ENCODE measurements at places on chromosomes 7 and 10.

DNA sequence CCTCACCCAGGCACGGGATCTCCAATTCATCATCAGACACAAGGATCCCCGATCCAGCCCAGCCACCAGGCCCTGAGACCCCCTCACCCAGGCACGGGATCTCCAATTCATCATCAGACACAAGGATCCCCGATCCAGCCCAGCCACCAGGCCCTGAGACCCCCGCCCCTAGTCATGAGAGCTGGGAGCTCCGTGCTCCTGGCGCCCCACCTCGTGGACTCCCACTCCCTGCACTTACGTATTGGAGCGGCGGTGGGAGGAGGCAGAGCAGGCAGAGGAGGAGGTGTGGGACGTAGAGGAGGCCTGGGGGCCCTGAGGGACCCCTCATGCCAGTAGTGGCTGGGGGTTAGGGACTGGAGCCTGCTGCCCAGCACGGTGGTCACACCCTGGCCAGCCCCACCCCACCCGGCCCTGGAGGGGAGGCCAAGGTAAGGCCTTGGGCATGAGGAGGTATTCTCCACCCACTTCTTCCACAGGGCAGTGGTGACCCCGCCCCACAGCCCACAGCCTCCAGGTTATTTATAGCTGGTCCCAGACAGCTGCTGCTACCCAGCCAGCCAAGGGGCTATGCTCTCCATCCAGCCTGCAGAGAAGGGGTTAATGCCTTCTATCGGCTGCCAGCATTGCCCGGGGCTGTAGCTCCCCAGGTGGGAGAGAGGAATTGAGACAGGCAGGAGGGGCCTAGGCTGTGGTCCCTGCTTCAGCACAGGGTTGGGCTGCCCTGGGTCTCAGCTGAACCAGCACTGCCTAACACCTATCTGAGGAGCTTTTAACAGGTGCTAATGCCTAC lies 17.6 kb upstream of the CRHR2 start:
- DNase-seq: no peak

GRCh38 chr10:78658645-78659597 lies 409.8 kb upstream of the ZMIZ1 start:
- DNase-seq: no peak

GRCh38 chr7:29139191-29139590 lies 7.1 kb downstream of the CPVL start:
- DNase-seq: no peak

DNA sequence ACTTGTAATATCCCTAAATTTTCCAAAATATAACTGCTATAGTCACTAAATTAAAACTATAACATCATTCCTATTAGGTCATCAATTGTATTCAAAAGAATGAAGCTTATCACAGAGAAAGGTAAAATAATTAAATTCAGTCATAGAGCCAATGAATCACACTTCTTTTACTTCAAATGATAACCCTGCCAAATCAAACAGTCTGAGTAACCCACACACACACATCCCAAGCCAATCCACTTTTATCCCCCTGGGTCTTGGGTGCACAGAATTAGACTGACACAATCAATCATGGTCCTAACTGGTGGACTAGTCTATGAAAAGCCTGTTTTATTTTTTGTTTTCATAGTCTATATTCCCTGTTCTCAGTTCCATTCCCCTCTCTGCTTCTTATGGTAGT lies 25.6 kb downstream of the CTNNA3 start:
- DNase-seq: no peak

GRCh38 chr10:21100190-21100589 lies 203.1 kb upstream of the NEBL start:
- DNase-seq: no peak

DNA sequence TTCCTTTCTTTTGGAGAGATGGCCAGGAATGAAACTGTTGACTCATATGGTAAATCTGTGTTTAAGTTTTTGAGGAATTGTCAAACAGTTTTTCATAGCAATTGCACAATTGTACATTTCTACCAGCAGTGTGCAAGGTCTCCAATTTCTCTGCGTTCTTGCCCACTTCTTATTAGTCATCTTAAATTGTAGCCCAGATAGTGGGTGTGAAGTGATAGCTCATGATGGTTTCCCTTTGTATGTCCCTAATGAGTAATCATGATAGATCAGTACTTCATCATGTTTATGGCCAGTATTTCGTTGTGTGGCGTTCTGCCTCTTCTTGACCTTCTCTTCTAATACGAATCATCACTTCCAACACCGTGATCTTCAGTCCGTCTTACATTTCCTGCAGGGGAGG lies 136.3 kb downstream of the DOCK1 start:
- DNase-seq: no peak

- no peak for DNase-seq
Measured at GRCh38 chr7:71630516-71630915, 498.6 kb downstream of the GALNT17 start.

DNA sequence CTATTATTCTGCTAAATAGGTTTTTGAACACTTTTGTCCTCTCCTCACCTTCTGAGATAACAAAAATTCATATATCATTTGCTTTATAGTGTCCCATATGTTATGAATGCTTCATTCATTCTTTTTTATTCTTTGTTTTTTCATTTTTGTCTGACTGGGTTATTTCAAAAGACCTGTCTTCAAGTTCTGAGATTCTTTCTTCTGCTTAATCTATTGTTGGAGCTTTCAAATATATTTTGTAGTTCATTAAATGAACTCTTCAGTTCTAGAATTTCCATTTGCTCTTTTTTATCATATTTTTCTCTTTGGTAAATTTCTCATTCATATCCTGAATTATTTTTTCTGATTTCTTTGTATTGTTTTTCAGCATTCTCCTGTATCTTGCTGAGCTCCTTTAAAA lies 53.1 kb upstream of the SCIN start:
- DNase-seq: no peak

DNA sequence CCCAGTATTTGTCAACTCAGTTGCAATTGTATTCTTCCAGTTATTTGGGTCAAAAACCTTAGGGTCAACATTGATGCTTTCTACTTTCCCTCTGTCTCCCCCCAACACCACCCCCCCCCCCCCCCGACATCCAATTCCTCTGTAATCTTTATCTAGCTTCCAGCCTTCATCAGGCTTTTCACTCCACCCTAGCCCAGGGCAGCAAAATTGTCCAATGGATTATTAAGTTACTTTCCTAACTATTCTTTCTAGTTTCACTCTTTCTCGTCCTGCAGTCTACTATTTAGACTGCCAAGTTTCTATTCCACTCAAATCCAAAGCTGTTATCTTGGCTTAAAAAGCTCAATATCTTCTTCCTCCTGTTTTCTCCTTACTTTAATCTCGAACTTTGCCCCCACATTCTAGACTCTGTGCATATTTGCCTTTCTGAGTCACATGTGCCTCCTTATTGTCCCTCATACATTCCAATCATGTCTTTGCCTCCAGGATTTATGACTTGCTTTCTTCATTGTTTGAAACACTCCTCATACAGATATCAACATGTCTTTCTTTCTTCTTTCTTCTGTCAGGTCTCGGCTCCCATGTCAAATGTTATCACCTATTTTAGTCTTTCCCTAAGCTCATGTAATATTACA lies 196.6 kb upstream of the TMEM196 start:
- no peak for DNase-seq

GRCh38 chr7:106896231-106896630 lies 31.1 kb downstream of the PIK3CG start:
- DNase-seq: no peak

DNA sequence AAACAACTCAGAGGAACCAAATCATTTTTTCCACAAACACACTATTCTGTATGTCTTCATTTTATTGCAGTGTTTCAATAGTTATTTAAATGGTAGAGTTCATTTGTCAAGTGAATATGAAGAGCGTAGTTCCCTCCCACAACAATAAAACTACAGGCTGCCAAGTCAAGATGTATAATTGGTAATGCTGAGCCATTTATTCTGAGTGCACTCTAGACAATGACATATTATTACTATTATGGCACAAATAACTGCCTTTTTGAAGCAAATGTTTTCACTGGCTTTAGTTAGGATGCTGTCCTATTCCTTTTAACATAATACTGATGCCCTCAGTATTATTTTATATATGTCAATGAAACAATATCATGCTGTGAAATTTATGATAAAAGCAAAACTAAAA lies 102.7 kb upstream of the PCDH15 start:
- no peak for DNase-seq

DNA sequence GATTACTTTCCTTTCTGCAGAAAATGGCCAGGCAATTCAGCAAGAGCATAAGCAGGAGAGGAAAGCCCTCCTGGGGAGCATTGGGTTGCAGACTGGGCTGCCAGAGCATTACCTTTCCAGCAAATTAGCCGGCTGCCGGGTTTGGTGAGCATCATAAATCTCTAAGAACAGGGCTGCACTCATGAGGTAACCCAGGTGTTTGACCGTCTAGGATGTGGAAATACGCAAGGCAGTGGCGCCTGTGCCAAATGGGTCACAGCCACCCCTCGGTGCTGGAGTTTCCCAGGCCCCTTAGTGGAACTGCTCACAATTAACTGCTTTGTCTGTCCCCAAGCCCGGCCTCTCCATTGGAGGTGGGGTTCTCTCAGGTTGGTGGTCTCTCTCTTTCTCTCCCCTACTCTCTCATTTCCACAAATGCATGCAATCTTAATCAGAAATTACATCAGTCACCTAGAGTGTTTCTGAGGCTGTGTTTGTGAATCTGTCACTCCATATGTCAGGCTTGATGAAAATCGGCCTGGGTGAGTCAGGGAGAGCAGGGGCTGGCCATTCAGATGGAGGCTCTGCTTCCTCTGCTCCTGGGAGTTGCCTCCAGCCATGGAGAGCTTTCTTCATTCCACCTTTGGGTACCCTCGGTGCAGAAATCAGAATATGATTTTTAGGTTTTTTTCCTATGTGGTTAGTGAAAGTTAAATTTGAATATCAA lies 26.7 kb downstream of the PTN start:
- DNase-seq: no peak

GRCh38 chr10:7585228-7585627 lies 81.5 kb downstream of the ITIH5 start:
- no peak for DNase-seq

DNA sequence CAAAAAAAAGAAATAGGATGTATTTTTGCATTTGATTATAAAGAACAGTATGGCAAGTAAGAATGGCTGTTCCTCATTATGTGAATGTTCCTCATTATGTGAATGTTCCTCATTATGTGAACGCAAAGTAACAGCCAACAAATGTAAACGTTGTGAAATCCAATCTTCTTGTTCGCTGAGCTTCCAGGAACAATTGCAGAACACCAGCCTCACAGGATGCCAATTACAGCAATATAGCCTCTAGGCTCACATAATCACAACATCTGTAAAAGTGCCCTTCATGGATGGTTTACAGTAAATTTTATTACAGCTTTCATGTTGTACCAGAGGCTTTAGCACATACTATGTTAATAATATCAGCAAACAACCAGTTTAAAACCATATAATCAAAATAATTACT lies 71.6 kb downstream of the THSD7A start:
- DNase-seq: no peak

GRCh38 chr10:56496186-56496486 lies 135.1 kb upstream of the ZWINT start:
- no peak for DNase-seq

DNA sequence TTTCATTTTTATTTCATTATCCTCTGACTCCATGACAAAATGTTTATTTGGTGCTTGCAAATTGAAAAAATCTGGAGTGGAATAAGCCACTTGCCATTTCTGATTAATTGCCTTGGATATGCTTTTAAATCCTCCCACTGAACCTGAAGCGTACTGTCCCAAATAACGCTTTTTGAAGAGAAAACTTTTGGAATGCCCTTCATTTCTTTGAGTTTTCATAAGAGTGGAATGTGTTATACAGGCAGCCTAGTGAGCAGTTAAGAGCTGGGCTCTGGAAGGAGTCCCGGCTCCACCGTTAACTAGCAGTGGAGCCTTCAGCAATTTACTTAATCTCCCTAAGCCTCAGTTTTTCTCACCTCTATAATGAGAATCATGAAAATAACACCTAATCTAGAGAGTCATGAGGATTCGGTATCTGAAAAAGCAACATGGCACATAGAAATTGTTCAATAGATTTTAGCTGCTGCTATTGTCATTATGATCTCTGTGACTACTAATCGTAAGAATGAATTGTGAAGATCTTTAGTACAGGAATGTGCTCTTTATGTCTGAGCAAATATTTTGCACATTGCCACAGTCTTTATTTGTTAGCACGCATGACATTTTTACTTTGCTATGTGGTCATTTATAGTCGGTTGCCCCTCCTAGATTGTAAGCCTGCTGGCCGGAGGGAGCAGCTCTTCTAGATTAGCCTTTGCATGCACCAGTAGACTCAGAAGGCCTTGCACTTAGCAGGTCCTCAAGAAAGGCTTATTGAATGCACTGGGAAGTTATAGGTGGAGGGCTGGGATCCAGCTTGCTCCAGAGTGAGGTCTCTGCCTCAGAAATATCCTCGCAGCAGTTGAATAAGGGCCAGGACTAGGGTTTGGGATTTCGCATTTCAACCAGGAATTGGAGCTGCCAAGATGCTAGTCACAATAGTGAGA lies 59.4 kb downstream of the PLCE1 start:
- DNase-seq: no peak

DNA sequence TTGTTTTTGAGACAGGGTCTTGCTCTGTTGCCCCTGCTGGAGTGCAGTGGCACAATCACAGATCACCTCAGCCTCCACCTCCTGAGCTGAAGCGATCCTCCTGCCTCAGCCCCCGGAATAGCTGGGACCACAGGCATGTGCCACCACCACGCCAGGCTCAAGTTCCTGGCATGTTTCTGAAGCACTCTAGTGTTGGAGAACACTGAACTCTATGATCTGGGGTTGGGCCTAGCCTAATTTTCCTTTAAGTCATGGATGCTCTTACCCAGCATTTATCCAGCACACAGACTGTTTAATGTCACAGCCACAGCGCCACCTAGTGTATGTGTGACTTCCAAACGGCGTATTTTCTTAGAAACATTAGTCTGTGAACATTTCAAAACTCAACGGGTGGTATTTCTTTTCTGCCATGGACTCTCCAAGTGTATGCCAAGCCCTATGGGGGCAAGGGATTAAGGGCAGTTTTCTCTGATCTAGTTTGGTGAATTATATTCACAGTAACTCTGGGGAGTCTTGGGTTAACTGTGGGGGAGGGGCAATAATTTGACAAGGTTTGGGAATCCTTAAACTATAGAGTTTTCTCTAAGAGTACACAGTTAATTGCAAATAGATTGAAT lies 91.8 kb downstream of the CREM start:
- DNase-seq: peak; percentile 60

DNA sequence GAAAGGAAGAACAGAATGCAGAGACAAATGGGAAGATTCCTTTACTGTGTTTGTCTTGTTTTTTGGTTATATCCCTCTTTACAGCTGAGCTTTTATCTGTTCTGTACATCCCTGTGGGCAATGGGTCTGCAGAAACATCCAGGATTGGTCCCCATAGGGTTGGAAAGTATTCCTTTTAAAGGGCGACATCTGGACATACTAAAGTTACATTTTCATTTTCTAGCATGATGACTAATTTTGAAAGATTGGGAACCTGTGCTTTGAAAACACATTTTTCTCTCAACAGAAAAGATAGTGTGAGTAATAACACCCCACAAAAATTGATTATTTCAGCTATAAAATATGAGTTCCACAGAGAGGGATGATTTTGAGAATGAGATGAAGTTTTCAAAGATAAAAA lies 435.8 kb downstream of the GPAM start:
- DNase-seq: no peak

DNA sequence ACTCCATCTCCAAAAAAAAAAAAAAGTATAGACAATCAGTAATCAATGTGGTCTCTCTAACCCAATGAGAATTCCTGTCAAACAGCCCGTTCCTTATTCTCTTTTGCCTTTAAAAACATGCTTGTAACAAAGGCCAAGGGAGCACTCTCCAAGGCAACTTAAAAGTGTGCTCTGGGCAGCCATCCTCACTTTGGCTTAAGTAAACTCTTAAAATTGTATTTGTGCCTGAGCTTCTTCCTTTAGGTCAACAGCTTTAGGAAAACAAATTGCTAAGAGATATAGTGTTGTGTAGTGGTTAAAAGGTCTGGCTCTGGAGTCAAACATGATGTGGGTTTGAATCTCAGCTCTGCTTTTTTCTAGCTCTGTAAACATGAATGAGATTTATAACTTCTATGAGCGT lies 13.9 kb upstream of the EPC1 start:
- no peak for DNase-seq
